Stimulated activated CD8-positive, alpha-beta memory T cell treated with anti-CD3 and anti-CD28 coated beads, Interleukin-2, amount 100 ng/mL, for 48 hours (primary cell): ENCODE measurements at places on chromosomes 1 and 21.

DNA sequence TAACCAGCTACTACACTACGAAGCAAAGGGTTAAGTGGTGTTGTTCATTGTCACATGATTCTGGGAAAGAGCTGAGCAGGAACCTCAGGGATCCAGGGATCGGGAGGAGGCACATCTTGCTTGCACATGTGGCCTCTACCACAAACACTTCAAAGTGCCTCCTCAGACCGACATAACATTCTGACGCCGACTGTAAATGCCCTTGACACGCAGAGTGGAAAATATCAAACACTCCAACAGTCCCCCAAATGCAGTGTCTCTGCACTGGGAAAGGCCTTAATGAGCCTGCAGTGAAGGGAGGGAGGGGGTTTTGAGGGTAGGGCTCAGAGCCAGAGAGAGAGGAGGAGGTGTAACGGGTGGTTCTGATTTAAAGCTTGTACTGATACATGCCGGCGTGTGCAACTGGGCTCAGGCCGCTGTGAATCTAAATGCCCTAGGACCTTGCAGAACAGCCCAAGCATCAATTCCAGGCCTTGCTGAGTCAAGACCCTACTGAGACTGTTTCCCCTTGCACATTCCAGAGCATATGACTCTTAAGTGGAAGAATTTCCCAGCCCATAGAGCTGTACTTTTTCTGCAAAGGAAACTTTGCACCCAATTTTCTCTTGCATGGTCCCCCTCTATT is 163.7 kb downstream of the NTMT2 start:
- no peak for DNase-seq

- DNase-seq = no peak
Observed at GRCh38 chr1:14108356-14109275, 408.6 kb downstream of the PRDM2 start.

DNA sequence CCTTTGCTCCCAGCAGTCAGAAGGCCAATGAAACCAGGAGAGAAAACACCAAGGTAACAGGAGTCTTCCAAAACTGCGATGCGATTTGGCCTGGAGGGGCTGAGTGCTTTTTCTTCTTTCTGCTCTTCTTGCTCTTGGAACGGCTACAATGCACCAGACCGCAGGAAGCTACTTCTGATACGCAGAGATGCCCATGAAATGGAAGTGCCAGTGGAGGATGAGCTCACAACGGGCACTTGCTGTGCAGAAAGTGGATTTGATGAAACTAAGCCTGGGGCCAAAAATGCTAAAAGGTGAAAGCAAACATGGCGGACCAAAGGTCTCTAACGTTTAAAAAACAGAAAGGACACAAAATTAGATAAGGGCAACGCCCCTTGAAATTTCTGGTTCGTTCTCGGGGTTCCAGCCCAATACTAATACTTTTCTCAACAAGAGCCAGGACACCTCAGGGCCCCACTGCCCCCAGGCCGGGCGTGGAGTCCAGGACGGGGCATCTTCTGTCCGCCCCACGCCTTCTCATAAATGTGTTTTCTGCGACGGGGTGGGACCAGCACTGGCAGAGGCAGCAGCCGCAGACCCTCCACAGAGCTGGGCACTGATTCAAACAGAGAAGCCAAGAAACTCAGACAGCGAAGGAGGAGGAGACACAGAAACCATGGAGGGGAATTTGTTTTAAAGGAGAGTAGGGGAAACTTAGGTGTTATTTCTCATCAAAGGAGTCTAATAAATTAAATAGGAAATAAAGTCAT is 101.3 kb downstream of the CRYAA start:
- no peak for DNase-seq

GRCh38 chr1:1614204-1614953 is 921 bp upstream of the MIB2 start:
- DNase-seq = peak; percentile 42

DNA sequence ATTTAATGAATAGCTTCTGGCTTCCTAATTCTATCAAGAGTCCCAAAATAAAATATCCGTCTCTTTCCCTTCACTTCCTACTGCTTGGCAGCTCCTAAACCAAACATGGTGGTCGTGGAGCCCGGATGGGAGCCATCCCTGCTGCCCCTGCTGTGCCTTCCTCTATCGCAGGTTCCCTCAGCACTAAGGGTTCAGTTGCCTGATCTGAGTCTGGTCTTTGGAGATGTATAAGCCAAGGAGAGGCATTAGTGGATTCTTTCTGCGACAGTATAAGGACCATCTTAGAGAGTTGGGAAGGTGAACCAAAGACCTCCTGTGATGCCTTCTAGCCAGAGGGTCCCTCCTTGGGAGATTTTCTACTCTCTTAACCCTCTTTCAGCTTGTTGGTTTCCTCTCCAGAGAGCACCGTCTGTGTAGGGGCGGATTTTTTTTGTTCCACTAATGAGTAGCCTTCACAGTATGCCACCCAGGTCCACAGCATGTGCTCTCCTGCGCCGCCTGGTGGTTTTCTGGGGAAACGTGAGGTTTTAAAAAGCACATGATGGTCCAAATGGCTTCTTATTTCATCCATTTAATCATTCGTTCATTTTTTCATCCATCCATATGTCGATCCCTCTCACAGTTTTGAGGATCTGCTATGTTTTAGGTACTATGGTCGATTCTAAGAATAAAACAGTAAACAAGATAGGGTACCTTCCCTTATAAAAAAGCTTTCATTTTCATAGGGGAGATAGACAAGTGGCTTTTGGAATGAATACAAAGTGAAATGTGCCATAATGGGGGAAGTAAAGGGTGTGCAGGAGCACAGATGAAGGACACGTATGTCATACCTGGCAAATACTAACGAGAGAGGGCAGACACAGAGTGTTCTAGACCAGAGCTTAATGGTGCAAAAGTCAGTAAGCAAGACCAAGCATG is 71.0 kb downstream of the NFASC start:
- peak; percentile 32 for DNase-seq

DNA sequence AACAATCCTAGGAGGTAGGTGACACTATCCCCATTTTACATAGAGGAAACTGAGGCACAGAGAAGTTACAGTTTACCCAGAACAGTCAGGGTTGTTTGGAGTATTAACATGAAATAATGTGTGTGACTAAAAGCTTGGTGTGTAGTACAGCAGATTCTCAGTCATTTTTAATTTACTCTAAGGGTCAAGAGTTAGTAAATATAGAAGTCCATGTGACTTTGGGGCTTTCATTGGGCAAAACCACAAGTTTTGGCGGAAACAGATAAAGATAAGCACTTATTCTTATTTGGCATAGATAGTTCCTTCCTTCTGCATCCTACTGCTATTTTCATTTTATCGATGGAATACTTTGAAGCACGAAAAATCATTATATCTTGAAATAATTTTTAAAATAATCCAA is 128.5 kb downstream of the DNM3 start:
- no peak for DNase-seq

- DNase-seq = no peak
Observed at GRCh38 chr1:84061336-84061735, 62.4 kb upstream of the TTLL7 start.

DNA sequence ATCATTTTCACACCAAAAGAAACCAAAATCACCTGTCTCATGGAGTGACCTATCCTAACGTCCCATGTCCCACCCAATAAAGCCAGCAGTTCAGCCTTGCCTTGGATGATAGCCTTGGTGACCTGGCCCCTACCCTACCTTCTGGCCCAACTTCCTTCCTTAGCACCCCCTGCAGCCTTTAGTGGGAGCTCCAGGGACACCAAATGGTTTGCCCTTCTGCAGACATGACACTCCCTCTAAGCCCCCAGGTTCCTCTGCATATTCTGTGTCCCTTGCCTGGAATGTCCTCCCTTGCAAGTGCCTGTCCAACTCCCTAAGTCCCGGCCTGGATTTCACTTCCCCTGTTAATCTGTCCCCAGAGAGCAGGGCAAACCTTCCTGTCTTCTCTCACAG is 2.2 kb downstream of the SLFNL1 start:
- no peak for DNase-seq

GRCh38 chr1:17163789-17164666 is 40.9 kb upstream of the PADI1 start:
- no peak for DNase-seq

- DNase-seq = no peak
Observed at GRCh38 chr1:59071876-59072582, 224.9 kb upstream of the FGGY start.
